ENCODE measurements at places on chromosomes 4 and X.

DNA sequence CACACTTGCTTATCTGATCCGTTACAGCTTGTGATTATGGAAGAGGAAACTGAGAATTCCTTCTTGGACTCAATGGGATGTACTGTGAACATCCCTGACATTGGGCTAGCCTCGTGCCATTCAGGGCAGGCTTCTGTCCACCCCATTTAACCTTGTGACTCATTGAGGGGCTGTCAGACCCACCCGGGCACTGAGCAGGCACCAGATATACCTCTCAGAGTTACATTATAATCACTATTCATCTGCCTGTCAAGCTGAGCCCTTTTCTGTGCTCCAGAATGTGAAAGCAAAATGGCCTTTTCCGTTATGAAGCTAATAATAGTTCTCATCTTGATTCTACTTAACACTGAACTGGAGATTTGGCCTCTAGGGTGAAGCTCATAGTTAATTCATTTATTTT lies 170.6 kb upstream of the SCML1 start:
- no peak for DNase-seq

DNA sequence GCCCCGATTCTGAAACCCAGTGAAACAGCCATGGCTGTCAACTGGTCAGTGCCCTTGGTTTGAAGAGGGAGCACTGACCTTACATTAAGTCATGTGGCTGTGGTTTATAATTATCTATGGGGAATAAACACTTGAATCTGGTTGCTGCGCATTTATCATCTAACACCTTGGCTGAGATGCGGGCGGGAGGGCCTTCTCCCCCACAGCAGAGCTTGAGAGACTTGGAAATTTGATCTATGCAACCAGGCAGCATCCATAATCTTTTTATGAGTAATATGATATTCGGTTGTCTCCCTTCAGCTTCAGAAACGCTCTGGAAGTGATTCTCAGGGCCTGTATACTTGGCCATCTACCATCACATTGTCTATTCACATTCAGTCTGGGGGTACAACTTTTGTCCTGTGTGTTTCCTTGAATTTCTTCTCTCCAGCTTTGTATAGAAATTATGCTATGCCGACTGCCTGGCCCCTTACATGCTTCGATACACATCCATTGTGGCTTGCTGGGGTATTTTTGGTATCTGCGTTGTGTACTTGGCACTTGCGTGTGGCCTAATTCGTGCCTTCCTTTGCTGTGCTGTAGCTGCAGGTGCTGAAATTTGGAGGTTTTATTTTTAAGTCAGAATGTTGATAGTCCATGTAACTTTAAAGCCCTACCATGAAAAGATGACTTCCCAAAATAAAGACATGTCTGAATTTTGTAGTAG lies 321.6 kb downstream of the ARHGAP10 start:
- no peak for DNase-seq

- no peak for DNase-seq
Measured at GRCh38 chr4:102563000-102563399, 61.8 kb downstream of the NFKB1 start.

DNA sequence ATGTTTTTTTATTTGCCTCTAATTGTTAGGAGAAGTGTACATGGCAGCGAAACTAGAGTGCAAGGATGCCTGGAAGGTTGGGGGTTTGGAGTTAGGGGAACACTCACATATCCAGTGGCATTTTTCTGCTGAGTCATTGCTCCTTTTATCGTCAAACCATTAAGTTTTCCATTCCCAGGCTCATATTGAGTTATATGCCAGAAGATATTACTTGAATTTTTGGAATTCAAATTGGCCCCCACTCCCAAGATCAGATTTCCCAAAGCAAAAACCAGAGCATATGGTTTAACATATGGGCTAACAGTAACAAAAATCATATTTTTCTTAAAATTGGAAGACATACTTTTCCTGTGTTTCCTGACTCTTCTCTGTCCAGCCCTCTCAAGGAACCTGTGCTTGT lies 152.7 kb downstream of the FSTL5 start:
- no peak for DNase-seq

DNA sequence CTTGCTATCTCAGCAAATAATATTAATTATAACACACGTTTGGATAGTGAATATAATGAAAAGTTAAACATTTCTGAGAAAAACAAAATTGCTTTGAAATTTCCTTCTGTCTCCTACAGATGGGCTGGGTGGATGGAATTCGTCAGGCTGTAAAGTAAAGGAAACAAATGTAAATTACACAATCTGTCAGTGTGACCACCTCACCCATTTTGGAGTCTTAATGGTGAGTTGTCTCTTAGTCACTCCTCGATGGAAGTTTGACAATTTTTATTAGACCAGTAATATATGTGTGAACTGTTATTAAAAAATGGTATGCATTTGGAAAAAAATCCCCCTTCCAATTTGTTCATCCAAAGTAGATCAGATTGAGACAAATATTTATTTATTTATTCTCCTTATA lies 92.5 kb upstream of the BRS3 start:
- DNase-seq = no peak

DNA sequence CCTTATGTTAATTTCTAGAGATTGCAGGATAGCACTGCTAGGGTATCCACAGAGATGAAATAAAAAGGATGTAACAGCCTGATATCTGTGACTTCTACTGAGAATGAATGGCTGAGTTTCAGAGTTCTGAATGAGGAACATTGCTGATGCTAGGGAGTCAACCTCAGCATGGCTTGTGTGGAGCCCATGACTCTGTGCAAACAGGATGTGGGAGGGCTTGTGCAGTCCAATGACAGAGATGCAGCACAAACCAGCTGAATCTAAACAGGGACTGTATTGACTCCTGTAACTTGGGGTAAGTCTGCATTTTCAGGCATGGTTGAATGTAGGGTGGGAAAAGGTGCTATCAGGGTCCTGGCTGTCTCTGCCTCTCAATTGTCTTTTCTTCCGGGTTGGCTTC lies 5.3 kb upstream of the RASL11B start:
- DNase-seq = no peak

DNA sequence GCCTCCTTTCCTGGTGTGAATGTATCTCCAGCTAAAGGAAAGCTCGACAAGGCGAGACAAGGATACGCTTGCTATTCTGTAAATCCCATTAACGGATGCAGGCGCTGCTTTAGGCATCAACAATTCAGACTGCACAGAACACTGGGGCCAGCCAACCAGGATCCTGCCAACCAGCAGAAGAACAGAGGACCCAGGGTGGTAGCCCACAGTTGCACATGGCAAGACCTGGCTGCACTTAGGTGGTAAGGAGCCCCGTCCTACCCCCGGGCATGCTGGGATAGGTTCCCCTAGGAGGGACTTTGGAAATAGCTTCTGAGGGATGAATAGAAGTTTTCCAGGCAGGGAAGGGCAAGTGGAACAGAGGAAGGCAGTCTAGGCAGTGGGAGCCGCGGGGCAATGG lies 20.7 kb downstream of the PSAPL1 start:
- no peak for DNase-seq

- no peak for DNase-seq
Measured at GRCh38 chr4:4421356-4421755, 34.5 kb downstream of the NSG1 start.

DNA sequence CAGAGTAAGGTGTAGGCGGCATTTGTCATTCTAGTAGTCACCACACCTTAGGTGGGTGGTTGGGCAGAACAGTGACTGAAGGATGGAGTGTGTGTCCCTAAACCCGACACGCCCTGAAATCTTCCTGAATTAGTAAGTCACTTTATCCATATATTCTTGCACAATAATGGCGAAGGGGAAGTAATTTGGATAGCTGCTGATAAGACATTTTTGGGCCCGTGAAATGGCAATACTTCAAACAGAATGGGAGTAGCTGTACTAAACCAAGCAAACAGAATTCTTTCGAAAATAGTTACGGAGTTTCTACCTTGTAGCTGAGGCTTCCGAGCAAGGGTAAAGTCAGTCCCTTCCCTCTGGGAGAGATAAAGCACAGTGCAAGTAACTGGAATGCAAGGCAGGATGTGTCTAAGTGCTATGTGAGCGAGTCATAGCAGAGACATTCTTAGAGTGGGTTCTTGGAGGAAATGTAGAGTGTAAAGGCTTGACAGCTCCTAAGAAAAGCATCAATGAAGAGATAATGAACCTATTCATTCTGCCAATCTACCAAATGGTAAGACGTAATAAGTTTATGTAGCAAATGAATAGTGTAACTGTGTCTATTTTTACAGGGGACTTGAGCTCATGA lies 72.8 kb downstream of the CLCN5 start:
- DNase-seq = no peak

- no peak for DNase-seq
Measured at GRCh38 chrX:47068214-47068613, 10.0 kb upstream of the RGN start.

DNA sequence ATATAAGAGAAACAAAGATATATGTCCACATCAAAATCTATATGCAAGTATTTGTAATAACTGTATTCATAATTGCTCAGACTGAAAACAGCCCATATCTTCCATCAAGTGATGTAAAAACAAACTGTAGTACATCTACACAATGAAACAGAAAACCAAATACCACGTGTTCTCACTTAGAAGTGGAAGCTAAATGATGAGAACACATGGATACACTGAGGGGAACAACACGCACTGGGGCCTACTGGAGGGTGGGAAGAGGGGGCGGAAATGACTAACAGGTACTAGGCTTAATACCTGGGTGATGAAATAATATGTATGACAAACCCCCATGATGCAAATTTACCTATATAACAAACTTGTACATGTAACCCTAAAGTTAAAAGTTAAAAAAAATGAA lies 42.7 kb downstream of the UBA6 start:
- no peak for DNase-seq

Data from DMS79 treated with DMSO at 0.1 percent for 48 hours (cell line).